ENCODE measurements at places on chromosomes 5 and 9.
A peak's percentile ranks its signal among the peaks of the same experiment; 100 is the strongest.

- peak; percentile 86 for DNase-seq
These were observed 53.1 kb upstream of the DAB2IP start for GRCh38 chr9:121598167-121598964.

GRCh38 chr9:137025517-137025966 is 2.5 kb downstream of the ABCA2 start:
- DNase-seq: no peak

GRCh38 chr9:37410969-37411785 is 11.3 kb upstream of the GRHPR start:
- no peak for DNase-seq

DNA sequence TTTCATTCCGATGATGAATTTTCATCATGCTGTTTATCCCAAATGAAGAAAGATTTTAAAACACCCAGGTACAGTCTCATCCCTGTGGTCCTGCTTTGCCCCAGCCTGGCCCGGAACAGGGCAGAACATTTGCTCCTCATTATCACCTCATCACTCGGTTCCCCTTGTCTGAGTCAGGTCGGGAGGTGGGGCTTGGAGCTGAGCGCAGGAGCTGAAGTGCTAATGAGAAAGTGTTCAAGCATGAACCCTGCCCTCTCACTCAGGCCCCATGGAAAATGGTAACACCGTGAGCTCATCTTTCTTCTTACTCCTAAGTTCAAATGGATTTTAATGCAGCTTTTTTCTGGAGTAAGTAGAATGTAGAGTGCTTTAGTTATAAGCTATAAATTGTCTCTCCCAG is 466.2 kb downstream of the KDM4C start:
- no peak for DNase-seq
